Muscle of arm (tissue), 14 donors: ENCODE measurements at places on chromosomes 5 and 9.

GRCh38 chr9:124008303-124008693 is 3.3 kb upstream of the LHX2 start:
- no peak for DNase-seq

- DNase-seq, result no peak
Measured at GRCh38 chr5:14187660-14188059, 44.5 kb downstream of the TRIO start.

- DNase-seq, result no peak
Measured at GRCh38 chr5:164680216-164680615, 1174.8 kb downstream of the MAT2B start.

DNA sequence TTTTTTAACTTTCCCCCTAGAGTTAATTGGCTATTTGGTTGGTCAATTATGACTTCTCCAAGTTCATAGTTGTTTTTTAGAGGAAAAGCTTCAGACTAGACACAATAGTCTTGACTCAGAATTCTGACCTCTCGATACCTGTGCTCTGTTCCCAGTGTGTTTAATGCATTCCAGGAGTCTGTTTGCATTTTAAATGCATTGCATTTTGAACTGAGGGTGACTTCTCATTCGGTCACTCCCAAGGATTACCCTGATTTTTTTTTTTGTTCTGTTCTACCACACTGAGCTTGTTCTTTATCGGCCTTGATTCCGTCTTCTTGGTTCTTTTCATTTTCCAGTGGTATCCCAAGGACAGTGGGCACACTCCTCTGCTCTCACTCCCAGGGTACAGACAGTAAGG is 16.3 kb downstream of the ARHGEF28 start:
- DNase-seq, result no peak

DNA sequence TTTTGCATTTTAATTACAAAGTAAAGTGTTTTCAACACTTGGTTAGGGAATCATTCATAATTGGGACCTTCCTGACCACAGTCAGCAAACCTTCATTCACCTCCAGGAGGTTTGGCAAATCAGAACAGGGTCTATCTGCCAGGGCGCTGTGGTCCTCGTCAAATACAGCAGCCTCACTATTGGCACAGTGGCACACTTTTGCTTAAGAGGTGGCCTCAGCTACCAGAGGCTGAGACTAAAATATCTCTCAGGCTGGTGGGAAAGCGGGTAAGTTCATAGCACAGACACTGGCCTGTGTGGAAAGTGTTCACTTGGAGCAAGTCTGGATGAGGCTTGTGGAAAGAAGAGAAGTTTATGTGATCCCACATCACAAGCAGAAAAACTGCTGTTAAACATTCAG is 268.6 kb upstream of the DAPK1 start:
- no peak for DNase-seq

GRCh38 chr5:124783794-124784193 is 37.4 kb upstream of the ZNF608 start:
- no peak for DNase-seq

DNA sequence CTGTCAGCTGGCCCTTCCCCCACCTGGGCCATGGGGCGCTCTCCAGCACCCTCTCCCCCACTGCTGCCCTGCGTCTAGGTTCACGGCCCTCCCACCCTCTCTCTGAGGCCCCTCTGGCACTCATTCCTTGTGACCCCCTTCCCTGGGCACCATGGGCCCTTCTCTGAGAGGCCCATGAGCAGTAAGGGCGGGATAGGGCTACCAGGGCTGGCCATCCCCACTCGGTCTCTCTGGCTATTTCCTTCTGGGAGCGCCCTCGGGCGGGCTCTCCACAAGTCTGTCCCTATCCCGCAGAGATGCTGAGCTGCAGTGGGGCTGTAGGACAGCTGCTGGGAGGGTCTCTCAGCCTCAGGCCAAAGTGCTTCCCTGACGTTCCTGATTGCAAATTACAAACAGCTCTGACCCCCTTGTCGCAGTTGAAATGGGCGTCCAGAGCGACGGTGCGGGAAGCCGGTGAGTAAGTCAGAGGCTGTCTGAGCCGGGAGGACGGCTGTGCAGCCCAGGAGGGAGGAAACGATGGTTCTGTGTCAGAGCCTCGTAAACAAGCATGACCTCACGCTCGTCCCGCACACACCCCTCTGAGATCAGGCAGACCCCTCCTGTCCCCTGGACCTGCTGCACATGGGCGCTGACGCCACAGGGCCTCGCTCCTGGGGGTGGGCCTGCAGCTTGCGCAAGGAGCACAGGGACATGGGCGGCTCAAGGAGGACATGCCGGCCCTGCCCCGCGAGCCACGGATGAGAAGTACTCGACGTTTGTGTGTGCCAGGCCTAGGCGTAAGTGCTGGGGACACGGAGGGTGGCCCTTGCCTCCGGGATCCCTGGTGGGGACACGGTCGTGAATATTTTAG is 36.3 kb upstream of the GFPT2 start:
- DNase-seq, result no peak

DNA sequence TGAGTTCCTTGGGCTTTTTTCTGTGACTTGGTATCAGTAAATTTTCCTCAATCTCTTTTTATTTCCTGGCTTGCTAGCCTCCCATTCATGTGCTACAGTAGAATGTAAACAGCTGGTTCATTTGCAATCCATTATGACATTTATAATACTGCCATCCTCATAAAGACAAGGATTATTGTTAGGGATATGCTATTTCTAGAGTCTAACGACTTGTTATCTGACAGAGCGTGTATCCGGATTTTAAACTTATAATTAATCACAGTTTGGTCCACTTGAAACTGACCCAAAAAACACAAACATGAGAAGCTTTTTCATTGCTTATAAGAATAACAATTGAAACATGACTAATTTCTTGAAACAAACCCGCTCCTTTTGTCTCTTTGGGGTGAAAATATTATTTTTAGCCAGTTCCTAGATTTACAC is 585.8 kb downstream of the TLE4 start:
- DNase-seq, result no peak

DNA sequence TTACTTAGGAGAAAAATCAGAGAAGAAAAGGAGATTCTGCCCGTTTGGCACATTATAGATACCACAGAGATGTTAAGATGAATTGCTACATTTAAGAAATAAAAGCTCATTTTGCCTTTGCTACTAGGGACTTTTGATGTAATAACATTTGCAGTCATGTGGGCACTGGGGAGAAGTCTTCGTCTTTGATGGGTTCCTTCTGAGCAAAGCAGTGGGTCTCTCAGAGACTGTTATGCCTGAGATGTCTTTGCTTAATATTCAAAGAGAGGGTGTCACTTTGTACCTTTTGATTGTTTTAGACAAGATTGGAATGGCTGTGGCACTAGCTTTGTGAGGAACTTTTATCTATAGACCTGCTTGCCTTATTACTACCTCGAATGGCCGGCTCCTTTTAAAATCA is 25.0 kb downstream of the SLC25A25 start:
- DNase-seq, result no peak
